ENCODE measurements at places on chromosomes 6 and 20. TPM values are rescaled to one million over a fixed set of nuclear protein-coding genes. Genes with fewer than 3 reads are reported as not detected.
A peak's percentile ranks its signal among the peaks of the same experiment; 100 is the strongest.

NRN1 gene
- total RNA-seq, result 54.8 TPM

DNA sequence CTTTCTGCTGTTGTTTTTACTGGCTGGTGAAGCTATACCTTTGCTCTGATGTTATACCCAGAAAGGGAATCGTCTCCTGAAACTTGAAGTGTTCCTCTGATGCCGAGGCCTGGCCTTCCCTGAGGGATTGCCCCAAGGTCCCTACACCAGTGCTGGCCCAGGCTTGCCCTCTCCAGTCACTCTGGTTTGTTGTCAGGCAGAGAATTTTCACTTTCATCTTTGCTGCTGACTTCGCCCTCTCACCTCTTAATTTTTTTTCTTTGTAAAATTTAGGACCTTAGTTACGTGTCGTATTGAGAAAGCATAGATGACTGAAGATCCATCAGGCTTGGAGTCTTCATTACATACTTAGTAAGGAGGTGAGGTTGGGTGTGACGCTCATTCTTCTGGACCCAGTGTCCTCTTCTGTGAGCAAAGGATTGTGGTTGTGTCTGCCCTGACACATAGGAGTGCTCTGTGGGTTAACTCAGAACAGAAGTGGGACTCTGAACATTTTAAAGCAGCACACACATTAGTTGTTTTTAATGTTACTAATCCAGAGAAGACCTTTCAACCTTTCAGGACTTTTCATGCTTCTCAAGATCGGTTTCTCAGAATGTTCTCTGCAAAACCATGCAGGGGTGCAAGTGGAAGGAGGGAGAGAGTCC is 45.4 kb downstream of the TULP4 start:
- H3K4me1 ChIP-seq, result peaks cover 19% of the 10 kb centered on the region
- H3K27ac ChIP-seq, result peak overlapping the region; percentile 59
- DNase-seq, result no peak
- H3K36me3 ChIP-seq, result peaks cover 2% of the 10 kb centered on the region
- H3K4me3 ChIP-seq, result no peak overlapping the region
- no peaks in the 10 kb centered on the region for H3K27me3 ChIP-seq

NEDD9 gene
- total RNA-seq, result 72.2 TPM

- no peak overlapping the region for H3K27ac ChIP-seq
- H3K36me3 ChIP-seq, result peaks cover 20% of the 10 kb centered on the region
- no peak overlapping the region for H3K4me3 ChIP-seq
- no peaks in the 10 kb centered on the region for H3K4me1 ChIP-seq
- DNase-seq, result no peak
These were observed 9.6 kb upstream of the NRM start for GRCh38 chr6:30700340-30700739.

DNA sequence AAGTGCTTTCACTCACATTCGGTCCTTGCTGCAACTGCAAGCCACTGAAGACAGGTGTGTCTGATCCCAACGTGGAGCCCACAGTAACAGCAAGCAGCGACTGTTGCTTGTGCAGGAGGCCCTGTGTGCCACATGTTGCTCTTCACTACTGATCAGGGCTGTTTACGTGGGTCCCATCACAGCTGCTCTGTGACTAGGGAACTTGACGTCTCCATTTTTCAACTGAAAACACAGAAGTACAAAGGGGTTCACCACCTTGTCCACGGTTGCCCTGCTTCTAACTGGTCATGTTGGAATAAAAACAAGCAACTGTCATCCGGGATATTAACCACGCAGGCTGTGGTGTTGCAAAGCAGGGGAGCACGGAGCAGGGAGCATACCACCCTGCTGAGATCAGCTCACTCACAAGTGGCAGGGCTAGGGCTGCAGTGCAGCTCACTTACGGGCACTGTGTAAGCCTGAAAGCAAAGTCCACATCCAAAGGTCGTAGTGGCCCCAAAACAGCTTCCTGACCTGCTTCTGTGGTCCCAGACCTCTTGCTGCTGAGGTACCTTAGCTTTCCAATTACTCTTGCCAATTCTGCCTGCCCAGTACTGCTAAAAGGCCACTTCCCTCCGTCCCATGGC is 105.8 kb upstream of the DUSP22 start:
- no peak overlapping the region for H3K4me3 ChIP-seq
- H3K27ac ChIP-seq, result no peak overlapping the region
- no peak for DNase-seq
- H3K36me3 ChIP-seq, result no peaks in the 10 kb centered on the region
- H3K4me1 ChIP-seq, result peaks cover 23% of the 10 kb centered on the region
- no peaks in the 10 kb centered on the region for H3K27me3 ChIP-seq

GRCh38 chr20:24950836-24951525 is 1.9 kb downstream of the CST7 start:
- H3K4me3 ChIP-seq, result peak overlapping the region; percentile 47
- peaks cover 52% of the 10 kb centered on the region for H3K4me1 ChIP-seq
- H3K27me3 ChIP-seq, result no peaks in the 10 kb centered on the region
- peak overlapping the region; percentile 71 for H3K27ac ChIP-seq

DNA sequence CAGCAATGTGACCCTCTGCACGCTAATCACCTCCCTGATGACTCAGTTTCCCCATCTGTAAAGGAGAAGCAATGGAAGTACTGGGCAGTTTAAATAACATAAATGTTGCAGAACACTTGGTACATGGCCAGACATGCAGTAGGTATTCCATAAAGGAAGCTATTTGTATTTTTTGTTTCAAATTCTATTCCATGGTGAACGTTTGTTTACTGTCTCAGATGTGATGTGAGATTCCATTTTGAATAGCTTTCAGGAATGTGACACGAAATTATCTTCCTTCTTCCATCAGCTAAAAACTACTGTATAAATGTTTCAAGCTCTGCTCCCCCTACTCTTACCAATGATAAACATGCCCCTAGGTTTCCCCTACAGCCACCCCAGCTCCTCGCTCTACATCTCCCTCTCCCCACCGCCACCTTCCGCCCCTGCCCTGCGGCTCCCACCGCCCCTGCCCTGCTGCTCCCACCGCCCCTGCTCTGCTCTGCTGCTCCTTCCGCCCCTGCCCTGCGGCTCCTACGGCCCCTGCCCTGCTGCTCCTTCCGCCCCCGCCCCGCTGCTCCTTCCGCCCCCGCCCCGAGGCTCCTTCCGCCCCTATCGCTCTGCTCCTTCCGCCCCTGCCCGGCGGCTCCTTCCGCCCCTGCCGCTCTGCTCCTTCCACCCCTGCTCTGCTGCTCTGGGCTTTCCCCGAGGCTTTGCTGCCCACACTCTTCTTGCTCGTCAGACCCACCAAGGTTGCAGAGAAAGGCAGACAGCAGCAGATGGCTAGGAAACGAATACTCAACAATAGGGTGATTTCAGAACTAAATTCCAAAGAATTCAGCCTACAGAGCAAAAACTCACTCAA is 78.9 kb downstream of the THBS2 start:
- H3K4me1 ChIP-seq, result no peaks in the 10 kb centered on the region
- H3K27me3 ChIP-seq, result no peaks in the 10 kb centered on the region
- H3K36me3 ChIP-seq, result no peaks in the 10 kb centered on the region
- no peak for DNase-seq
- H3K4me3 ChIP-seq, result no peak overlapping the region

WFDC5 gene
- not detected for total RNA-seq

RIPOR2 gene
- 181 TPM for total RNA-seq

RWDD2A gene
- 2.2 TPM for total RNA-seq

DNA sequence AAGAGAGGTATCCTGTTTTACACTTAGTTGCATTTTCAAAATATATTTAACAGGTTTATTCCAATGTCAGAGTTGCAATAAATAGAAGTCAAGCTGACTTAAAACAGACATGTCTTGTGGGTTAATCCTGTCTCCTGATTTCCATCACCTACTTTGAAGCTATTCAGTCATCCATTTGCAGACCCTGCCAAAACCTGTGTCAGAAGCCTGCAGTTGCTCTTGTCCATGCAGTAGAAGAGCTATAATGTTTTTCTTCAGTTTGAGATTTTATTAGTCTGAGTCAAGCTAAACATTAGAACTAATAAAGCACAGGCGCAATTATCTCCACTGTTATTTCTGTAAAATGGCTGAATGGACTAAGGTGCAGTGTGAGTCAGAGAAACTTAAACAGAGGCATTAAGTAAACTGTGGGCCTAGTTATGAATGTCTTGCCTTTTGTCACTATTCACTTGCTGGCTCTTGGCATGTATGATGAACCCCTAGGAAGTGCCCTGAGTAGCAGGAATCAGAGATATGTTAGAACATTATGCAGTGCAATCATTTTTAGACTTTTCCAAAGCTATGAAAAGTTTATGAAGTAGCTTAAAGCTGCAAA is 11.0 kb upstream of the HDGFL1 start:
- peaks cover 3% of the 10 kb centered on the region for H3K27me3 ChIP-seq
- DNase-seq, result no peak
- no peaks in the 10 kb centered on the region for H3K36me3 ChIP-seq
- no peak overlapping the region for H3K27ac ChIP-seq

GRCh38 chr6:107275330-107275865 is 160.1 kb upstream of the BEND3 start:
- DNase-seq, result no peak
- no peaks in the 10 kb centered on the region for H3K36me3 ChIP-seq
- H3K27me3 ChIP-seq, result no peaks in the 10 kb centered on the region
- no peak overlapping the region for H3K27ac ChIP-seq
- H3K4me3 ChIP-seq, result no peak overlapping the region
- H3K4me1 ChIP-seq, result no peaks in the 10 kb centered on the region

DNA sequence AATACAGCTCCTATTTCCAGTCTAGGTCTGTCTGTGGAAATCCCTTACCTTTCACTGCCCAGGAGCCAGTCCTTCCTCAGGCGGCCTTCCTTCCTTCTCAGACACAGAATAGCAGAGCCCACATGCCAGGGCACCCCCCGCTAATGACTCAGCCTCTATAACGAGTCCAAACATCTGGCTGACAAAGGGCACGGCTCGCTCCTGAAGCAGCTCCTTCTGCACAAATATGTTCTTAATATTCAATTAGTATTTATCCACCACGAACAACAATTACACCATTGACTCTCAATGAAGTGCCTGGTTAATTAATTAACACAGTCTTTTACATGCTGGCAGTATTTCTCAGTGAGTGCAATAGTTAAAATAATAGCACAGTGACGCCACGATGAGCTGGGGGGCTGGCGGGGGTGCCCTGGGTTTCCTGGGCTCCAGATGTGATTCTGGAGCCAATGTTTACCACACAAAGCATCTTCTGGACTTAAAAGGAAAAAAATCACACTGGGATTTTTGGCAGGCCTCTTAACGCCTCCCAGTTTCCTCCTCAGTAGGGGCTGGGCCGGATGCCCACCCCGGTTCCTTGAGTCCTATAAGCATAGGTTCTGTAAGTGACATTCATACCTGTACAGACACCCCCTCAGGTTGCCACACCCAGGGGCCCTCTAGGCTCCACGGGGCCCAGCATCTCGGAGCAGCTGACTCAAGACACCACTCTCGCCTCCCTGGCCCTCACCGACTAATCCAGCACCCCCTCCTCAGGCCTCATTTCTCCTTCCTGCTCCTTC is 158.6 kb upstream of the MLN start:
- no peak for DNase-seq
- no peak overlapping the region for H3K4me3 ChIP-seq
- H3K27ac ChIP-seq, result no peak overlapping the region
- no peaks in the 10 kb centered on the region for H3K36me3 ChIP-seq
- no peaks in the 10 kb centered on the region for H3K4me1 ChIP-seq

GRCh38 chr6:127180426-127180825 is 62.0 kb downstream of the RSPO3 start:
- H3K27ac ChIP-seq, result no peak overlapping the region
- H3K36me3 ChIP-seq, result no peaks in the 10 kb centered on the region
- no peaks in the 10 kb centered on the region for H3K4me1 ChIP-seq

GRCh38 chr6:27251606-27252251 is 4.2 kb downstream of the PRSS16 start:
- no peaks in the 10 kb centered on the region for H3K36me3 ChIP-seq
- peaks cover 9% of the 10 kb centered on the region for H3K4me1 ChIP-seq
- H3K27me3 ChIP-seq, result peaks cover 65% of the 10 kb centered on the region
- DNase-seq, result peak; percentile 74
- no peak overlapping the region for H3K27ac ChIP-seq
- H3K4me3 ChIP-seq, result peak overlapping the region; percentile 90

NKX2-2 gene
- total RNA-seq, result not detected

DNA sequence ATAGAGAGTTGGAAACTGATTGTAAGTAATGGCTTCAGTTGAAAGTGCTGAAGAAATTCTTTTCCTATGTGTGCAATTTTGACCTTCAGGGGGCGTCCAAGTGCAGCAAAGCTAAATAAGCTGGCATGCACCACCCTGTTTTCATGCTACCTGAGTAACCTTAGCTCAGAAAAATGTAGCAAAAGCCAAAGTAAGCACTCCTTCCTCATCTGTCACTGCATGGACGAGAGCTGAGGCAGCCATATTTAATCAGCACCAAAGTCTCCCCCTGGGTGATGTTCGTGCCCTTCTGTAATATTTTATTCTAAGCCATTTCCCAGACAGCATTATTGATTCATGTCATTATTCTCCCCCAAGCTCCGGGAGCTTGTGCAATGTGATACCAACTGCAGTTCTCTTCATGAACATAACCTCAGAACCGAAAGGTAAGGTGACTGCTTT is 123.1 kb downstream of the RPS12 start:
- peaks cover 27% of the 10 kb centered on the region for H3K27me3 ChIP-seq
- no peak overlapping the region for H3K4me3 ChIP-seq
- H3K4me1 ChIP-seq, result peaks cover 2% of the 10 kb centered on the region
- DNase-seq, result no peak
- no peaks in the 10 kb centered on the region for H3K36me3 ChIP-seq

TRIM10 gene
- total RNA-seq, result not detected

GRCh38 chr6:39947611-39948068 is 13.4 kb upstream of the MOCS1 start:
- no peak overlapping the region for H3K27ac ChIP-seq
- no peak overlapping the region for H3K4me3 ChIP-seq
- DNase-seq, result no peak

- peak; percentile 87 for DNase-seq
- peaks cover 49% of the 10 kb centered on the region for H3K4me1 ChIP-seq
- H3K27ac ChIP-seq, result peak within 1 kb of the TSS; percentile 97
- H3K36me3 ChIP-seq, result peaks cover 12% of the 10 kb centered on the region
- H3K4me3 ChIP-seq, result peak within 1 kb of the TSS; percentile 95
- no peaks in the 10 kb centered on the region for H3K27me3 ChIP-seq
These were observed at the start of gene MICAL1 for GRCh38 chr6:109455437-109456110. MICAL1 (minus strand) TSS chr6:109455772; CDS start chr6:109454196, 1,576 bp downstream.

OR2J3 gene
- total RNA-seq, result not detected

TBX18 gene
- not detected for total RNA-seq

- no peak overlapping the region for H3K27ac ChIP-seq
- H3K4me1 ChIP-seq, result no peaks in the 10 kb centered on the region
- no peak overlapping the region for H3K4me3 ChIP-seq
- peaks cover 4% of the 10 kb centered on the region for H3K36me3 ChIP-seq
- peaks cover 22% of the 10 kb centered on the region for H3K27me3 ChIP-seq
These were observed 1.5 kb upstream of the COL9A3 start for GRCh38 chr20:62815066-62815991.
